T47D (cell line): ENCODE measurements at places on chromosomes 13 and 19.

DNA sequence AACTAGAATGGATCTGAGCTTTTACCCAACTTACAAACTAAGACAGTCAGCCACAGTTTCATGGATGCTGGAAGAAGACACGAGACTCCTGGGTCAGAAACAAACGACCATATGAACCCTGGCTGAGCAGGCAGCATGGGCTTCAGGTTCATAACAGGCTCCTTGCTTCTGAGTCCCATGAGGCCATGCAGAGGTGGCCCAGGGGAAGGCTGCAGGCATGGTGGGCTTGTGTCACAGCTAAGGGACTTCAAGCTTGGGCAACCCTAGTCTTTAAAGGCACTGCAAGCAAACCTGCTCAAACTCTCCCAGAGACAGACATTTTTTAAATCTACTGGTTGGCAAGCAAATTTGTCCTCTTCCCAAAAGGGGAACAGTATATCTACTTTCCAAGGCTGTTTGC, 5.1 kb upstream of the ARHGEF7 start:
- no peak for DNase-seq

GRCh38 chr13:93246069-93246468, 19.5 kb downstream of the GPC6 start:
- no peak for DNase-seq

GRCh38 chr19:37983916-37984315, 76.9 kb downstream of the SIPA1L3 start:
- DNase-seq = no peak

- no peak for DNase-seq
These were observed 68.4 kb upstream of the LRCH1 start for GRCh38 chr13:46484561-46484960.

GRCh38 chr13:31930901-31931522, 100.6 kb upstream of the FRY start:
- DNase-seq = no peak

- DNase-seq = no peak
These were observed 7.2 kb downstream of the CPB2 start for GRCh38 chr13:46097663-46098062.

- no peak for DNase-seq
These were observed 796.8 kb upstream of the KLHL1 start for GRCh38 chr13:70905035-70905434.

DNA sequence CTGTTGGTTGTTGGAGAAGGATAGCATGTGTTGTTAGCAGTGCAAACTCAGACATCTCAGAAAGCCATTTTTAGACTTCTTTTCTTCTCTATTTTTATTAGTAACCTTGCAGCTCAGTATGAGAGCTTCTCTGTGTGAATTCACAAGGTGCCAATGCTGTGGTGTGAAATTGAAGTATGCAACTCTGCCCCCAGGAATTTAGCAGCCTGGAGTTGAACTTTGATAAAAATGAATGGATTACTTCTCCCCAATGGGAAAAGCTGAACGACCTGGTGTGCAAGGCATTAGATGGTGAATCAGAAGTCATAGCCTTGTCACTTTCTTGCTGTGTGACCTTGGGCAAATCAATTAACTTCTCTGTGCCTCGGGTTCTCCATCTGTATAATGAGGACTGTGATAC, 512.3 kb upstream of the PCDH9 start:
- DNase-seq = no peak

GRCh38 chr13:110850840-110851239, 64.0 kb downstream of the ANKRD10 start:
- no peak for DNase-seq

- no peak for DNase-seq
These were observed 24.1 kb downstream of the ADGRE1 start for GRCh38 chr19:6911523-6911922.

DNA sequence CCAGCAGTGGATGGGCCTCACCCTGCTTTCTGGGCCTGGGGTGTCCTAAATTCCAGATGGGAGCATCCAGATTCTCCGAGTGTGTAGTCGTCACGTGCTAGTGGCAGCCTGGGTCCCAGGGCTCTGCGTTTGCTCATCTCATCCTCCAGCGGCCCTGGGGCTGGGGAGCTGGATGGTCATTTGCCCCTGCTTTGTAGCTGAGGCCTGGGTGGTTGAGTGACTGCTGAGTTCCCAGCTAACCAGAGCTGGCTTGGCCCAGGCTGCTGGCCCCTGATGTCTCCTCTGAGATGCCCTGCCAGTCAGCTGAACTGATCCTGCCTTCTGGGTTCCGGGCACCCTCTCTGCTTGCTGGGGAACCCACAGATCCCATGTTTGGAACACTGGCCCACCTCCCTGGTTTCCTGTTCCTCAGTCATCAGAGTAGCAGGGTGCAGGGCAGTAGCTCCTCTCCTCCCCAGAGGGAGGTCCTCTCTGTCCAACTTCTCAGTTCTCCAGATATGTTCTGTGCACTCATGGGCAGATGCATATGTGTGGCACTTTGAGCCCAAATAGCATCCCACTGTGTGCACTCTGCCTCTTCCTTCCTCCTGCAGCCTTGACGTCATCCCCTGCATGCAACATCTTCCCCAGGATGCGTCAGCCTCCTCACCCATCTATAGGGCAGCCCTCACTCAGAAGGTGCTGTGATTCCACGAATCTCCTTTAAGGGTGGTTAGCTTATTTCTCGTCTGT, 22.4 kb upstream of the CRTC1 start:
- DNase-seq = no peak

- no peak for DNase-seq
These were observed 38.9 kb downstream of the ATP12A start for GRCh38 chr13:24719139-24719538.

- DNase-seq = no peak
These were observed 1159.0 kb upstream of the ATXN8OS start for GRCh38 chr13:68948586-68948985.

DNA sequence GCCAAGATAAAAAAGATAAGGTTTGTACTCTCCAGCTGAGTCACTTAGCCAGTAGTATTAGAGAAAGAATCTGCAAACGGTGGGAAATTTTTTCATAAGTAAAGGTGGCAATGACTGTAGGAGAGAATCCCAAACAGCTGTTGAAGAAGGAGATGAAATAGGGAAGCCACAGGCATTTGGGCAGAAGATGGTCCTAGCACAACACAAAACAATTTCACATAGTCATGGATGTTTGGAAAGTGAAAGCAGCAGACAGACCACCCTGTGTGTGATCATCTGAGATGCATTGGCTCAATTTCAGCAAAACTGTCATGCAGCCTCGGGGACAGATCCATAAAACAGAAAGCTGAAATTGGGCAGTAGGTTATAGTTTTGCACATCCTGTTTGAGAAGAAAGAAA, 2832.4 kb downstream of the PCDH9 start:
- no peak for DNase-seq

- DNase-seq = no peak
These were observed 7.4 kb upstream of the RXFP2 start for GRCh38 chr13:31731921-31732320.

DNA sequence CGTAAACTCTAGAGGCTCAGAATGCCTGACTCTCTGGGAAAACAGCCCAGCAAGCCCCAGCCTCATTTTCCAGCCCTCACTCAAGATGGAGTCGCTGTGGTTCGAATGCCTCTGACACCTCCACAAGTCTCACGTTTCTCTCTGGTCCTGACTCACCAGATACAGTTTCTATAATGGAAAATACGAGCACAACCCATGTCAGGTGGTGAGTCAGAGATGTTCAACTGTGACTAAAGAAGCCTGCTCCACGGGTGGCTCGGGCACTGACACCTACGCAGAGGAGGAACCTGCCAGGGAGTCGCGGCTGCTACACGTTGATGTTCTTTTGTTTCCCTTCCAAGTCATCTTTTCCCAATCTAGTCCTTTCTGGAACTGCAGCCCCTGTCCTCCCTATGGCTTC, 87.1 kb upstream of the STK24 start:
- no peak for DNase-seq

DNA sequence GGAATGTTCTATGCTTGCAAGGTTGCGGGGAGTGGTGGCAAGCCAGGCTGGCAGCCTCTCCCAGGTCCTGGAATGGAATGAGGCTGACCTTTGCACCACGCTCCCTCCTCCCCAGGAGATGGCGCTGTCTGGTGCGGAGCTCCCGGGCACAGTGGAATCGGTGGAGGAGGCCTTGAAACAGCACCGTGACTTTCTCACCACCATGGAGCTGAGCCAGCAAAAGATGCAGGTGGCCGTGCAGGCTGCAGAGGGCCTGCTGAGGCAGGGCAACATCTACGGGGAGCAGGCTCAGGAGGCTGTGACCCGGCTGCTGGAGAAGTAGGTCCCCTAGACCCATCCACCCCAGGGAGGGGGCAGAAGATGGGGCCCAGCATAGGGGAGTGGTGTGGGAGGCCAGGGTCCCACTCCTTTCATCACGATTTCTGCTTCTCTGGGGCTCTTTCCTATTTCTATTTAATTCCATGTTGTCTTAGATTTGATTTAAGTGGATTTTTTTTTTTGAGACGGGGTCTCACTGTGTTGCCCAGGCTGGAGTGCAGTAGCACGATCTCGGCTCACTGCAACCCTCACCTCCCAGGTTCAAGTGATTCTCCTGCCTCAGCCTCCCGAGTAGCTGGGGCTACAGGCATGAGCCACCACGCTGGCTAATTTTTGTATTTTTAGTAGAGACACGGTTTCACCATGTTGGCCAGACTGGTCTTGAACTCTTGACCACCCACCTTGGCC, 53.2 kb upstream of the SHKBP1 start:
- peak; percentile 86 for DNase-seq

GRCh38 chr19:53879140-53880081, 2.6 kb upstream of the PRKCG start:
- DNase-seq = peak; percentile 82

- DNase-seq = peak; percentile 46
These were observed 566 bp upstream of the CCDC97 start for GRCh38 chr19:41309180-41310032.

- DNase-seq = no peak
These were observed 208.8 kb upstream of the SOX21 start for GRCh38 chr13:94921181-94921580.

DNA sequence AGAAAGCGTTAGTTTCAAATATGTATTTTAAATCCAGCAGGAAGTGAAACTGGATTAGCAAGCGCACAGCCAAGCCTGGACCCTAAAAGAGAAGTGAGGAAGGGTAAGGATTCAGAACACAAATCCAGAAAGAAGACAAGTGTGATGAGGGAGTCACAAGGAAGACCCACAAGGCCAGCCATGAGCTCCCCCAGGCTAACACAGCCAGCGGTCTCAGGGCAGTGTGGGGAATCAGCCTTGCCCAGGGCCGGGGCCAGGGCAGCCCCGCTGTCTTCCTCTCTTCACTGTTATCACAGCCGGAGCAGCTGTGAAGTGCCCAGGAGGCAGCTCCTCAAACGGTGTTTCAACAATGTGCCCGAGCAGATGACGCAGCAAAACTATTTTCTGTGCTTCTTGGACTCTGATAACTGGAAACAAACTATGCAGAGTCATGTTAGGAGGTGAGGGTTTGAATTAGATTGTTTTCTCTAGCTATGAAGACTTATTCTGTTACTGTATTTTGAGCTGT, 12.2 kb upstream of the CDC16 start:
- no peak for DNase-seq

DNA sequence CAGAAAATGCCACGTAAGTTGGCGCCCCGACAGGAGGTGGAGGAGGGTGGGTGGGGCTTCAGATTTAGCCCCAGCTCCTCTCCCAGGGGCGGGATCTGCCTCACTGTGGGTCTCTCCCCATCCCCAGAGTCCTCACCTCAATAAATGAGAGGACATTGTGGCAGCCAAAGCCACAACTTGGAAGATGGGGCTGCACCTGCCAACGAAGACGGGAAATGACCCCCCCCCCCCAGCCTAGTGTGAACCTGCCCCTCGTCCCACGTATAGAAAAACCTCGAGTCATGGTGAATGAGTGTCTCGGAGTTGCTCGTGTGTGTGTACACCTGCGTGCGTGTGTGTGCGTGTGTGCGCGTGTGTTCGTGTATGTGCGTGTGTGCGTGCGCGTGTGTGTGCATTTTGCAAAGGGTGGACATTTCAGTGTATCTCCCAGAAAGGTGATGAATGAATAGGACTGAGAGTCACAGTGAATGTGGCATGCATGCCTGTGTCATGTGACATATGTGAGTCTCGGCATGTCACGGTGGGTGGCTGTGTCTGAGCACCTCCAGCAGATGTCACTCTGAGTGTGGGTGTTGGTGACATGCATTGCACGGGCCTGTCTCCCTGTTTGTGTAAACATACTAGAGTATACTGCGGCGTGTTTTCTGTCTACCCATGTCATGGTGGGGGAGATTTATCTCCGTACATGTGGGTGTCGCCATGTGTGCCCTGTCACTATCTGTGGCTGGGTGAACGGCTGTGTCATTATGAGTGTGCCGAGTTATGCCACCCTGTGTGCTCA, 1.5 kb upstream of the TRAPPC5 start:
- peak; percentile 51 for DNase-seq

- no peak for DNase-seq
These were observed 46.0 kb upstream of the ZNF681 start for GRCh38 chr19:23804676-23805075.

DNA sequence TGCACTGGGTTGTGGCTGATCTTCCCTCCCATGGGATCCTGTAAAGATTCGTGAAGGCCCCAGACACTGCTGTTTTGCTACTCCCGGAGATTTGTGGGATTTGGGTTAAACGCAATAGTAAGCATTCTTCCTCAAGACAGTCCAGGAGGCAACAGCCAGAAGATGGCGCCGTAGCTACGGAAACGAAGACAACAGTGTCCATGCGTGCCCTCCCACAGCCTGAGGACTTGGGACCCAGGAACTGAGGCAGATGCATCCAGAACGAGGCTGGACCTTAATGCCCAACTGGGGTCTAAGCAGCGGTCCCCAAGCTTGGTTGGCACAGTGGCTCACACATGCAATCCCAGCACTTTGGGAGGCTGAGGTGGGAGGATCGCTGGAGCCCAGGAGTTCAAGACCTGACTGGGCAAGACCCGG, 57.6 kb upstream of the ZNF507 start:
- DNase-seq = peak; percentile 63

GRCh38 chr19:19542507-19542906, 4.4 kb downstream of the CILP2 start:
- DNase-seq = no peak

GRCh38 chr13:53775807-53776206, 747.2 kb downstream of the OLFM4 start:
- DNase-seq = no peak

- DNase-seq = no peak
These were observed 54.4 kb upstream of the RGCC start for GRCh38 chr13:41402691-41403511.

DNA sequence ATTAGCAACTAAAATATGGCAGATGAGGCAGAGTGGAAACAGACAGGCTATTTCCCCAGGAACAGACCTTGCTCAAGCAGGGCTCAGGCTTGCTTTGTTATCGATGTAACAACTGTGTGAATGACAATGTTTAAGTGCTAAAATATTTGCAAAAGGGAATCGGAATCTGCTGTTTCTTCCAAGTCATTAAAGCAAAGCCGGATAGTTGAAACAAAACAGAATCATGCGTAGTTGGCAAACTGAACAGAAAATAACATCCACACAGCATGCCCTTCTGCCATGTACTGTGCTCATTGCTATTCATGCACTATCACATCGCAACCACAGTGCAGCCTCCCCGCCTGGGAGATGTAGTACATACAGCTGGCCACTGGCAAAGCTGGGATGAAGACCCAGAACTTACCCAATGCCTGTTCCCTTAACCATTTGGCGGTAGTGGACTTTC, 799.1 kb downstream of the DIAPH3 start:
- DNase-seq = no peak
